ENCODE measurements at places on chromosomes 16 and 17. TPM values are rescaled to one million over a fixed set of nuclear protein-coding genes. Genes with fewer than 3 reads are reported as not detected.

Gene LGALS9C
- total RNA-seq: not detected

Gene MYH2
- total RNA-seq: 0.78 TPM

Gene MYCBPAP
- total RNA-seq: 1.1 TPM

Gene SLC6A2
- 4.6 TPM for total RNA-seq
